ENCODE measurements at places on chromosomes 12 and 14.

GRCh38 chr12:105740369-105740768 is 398.4 kb downstream of the NUAK1 start:
- DNase-seq, result no peak

GRCh38 chr14:30559638-30560091 is 707 bp downstream of the G2E3 start:
- peak; percentile 15 for DNase-seq

- no peak for DNase-seq
Measured at GRCh38 chr12:16526693-16527092, 79.3 kb downstream of the LMO3 start.

DNA sequence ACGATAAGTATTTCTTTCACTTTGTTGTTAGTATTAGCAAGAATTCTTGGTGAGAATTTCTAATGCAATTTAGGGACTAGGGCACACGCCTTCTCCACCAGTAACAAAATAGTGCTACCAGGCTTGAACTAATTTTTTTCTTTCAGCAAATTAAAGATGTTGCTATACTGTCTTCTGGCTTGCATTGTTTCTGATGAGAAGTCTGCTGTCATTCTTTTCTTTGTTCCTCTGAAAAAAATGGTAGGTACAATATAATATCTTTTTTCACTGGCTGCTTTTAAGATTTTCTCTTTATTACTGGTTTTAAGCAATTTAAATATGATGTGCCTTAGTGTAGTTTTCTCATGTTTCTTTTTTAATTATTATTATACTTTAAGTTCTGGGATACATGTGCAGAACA is 171.2 kb downstream of the PCNX1 start:
- DNase-seq, result no peak

DNA sequence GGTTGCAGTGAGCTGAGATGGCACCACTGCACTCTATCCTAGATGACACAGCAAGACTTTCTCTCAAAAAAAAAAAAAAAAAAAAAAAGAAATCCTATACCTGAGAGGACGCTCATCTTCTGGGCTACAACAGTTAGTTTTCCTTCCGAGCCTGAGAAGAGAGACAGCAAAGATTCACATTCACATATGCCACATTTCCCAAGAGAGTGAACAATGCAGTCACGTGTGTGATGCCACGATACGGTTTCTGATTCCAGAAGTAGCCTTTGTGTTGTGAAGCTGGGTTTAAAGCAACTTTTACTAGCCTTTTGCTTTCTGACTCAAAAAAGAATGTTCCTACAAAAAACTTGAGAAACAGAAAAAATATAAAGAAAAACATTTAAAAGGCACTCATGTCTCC is 19.5 kb downstream of the GCN1 start:
- no peak for DNase-seq

- no peak for DNase-seq
Measured at GRCh38 chr12:57985685-57986084, 44.3 kb downstream of the ATP23 start.
